Activated gamma-delta T cell treated with Interleukin-2 at 50 U/mL for 16 hours (primary cell): ENCODE measurements at places on chromosomes 1 and 21.

DNA sequence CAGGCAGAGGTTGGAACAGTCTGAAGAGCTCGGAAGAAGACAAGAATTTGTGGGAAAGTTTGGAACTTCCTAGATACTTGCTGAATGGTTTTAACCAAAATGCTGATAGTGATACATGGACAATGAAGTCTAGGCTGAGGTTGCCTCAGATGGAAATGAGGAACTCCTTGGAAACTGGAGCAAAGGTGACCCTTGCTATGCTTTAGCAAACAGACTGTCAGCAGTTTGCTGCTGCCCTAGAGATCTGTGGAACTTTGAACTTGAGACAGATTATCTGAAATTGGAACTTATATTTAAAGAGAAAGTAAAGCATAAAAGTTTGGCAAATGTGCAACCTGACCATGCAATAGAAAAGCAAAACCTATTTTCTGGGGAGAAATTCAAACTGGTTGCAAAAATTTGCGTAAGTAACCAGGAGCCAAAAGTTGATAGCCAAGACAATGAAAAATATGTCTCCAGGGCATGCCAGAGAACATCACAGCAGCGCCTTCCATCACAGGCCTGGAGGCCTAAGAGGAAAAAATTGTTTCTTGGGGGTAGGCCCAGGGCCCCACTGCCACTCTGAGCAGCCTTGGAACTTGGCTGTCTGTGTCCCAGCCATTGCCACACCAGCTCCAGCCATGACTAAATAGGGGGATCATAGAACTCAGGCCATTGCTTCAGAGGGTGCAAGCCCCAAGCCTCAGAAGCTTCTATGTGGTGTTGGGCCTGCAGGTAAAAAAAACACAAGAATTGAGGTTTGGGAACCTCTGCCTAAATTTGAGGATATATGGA is 675.3 kb downstream of the LTN1 start:
- DNase-seq, result no peak

DNA sequence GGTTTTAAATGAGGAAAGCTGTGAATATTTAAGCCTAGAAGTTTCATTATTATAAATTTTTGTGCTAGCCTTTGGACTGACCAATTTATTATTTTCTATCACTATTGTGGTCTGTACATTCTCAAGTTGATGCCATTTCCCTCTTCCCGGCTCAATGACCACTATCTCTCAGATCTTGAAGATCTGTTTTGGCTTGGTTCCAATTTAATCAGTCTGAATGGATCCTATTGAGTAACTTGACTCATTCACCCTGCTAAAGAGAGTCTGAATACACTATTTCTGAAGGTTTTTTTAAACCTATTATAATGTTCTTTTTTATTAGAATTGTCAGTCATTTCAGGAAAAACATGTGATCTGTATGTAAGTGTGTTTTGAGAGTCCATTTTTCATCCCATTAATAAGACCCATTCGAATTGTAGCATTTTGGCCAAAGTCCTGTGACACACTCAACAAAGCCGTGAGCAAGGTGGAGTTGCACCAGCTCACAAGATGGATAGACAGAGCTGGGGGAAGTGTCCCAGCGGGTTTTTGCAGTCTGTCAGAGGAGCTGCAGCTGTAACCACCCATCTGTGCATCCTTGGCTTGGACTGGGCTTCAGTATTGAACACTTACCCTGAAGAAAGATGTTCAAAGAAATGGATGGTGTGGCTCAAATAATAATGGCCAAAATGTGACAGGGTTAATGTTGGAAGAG is 145.6 kb downstream of the NFIA start:
- DNase-seq, result no peak

DNA sequence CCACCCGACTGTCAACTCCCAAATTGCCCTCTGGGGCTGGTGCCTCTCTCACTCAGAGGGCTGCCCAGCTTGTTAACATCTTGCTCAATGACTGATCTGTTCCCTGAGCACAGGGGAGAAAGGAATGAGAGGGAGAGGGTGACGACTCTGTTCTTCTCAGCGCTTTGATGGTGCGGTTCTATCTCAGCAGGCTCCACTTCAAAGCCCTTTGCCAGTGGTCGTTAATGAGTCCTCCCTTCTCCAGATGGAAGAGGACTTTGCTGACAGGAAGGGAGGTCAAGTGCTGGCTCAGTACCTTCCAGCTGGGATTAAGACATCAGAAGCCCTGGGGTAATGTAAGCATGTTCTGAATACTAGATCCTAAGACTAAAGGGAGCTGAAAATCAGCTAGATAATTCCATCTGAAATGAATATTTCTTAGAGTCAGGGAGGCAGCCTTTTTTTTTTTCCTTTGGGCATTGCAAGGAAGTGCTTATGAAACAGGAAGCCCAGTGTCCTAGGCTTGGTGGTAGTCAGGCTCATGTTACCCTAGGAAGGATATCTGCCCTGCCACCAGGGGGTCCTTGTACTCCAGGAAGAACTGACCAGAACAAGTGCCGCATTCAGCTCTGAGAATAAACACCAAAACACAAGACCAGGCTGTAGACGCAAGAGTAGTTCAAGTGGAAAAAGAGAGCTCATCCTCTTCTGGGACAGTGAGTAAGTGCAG is 4.7 kb downstream of the FMOD start:
- DNase-seq, result no peak

DNA sequence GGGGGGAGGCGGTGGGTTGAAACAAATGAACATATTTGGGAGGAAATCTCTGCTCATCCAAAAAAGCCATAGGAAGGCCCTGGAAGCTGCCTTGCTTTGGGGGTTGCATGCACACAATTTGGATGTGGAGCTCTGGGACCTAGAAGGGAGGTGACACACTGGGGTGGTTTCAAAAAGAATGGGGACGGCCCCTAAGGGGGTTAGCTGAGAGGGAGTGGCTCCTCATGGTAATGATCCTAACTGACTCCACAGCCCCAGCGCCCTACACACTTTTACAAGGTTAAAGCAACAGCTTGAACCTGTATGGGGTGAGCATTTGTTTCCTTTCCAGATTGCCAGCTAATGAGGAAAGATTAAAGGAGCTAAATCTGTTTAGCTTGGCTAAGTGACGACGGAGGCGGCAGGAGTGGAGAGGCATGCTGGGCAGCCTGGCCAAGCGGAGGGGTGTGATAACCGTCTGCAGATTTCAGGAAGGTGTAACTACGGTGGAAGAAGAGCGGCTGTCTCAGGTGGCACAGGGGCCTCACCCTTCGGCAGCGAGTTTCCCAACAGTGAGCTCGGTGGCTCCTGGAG is 107.3 kb downstream of the RNF220 start:
- DNase-seq, result no peak

GRCh38 chr1:28416509-28417194 is 47.1 kb downstream of the PHACTR4 start:
- no peak for DNase-seq

DNA sequence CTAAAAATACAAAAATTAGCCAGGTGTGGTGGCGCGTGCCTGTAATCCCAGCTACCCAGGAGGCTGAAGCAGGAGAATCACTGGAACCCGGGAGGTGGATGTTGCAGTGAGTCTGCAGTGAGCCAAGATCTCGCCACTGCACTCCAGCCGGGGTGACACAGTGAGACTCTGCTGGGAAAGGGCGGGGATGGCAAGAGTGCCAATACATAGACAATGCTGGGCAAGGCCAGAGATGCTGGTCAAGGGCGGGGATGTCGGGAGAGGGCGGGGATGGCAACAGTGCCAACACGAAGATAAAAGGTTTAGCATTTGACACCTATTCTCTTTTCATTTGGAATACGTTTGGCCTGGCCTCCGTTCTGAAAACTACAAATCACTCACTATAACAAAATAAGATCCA is 11.0 kb downstream of the SSU72 start:
- DNase-seq, result no peak

GRCh38 chr1:178776553-178776952 is 51.5 kb downstream of the RALGPS2 start:
- no peak for DNase-seq

GRCh38 chr1:6593810-6594209 is 8.9 kb downstream of the KLHL21 start:
- DNase-seq, result no peak

DNA sequence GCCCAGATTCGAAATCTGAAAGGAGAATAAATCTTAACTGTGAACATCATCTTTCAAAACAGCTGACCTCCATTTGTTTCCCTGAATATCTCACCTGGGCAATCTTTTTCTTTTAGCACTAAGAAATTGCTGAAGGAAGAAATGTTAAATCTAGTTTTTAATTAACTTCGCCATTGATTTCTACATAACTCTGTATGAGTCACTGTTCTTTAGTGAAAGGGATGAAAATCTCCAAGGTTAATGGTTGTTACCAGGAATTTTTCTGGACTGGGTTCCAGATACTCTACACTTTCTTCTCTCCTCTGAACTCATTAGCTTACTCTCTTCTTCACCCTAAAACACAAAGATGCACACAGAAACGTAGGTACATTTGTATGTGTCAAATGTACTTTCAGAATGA is 235.7 kb downstream of the BACH1 start:
- DNase-seq, result no peak

DNA sequence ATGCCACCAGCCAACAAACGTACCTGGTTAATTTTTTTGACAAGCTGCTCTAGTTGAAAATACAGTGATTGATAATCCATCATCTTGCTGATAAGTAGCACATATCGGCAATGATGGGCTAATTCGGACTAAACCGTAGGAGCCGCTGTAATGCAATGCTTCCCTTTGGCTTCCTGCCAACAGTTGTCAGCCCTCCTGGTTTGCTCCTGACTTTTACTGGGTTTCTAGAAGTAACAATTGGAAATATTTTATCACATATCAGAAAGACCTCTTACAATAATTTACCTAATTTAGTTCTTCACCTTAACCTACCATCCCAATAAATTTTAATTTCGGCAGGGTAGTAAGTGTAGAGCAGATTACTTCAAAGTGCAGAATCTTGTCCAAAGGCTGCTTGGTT is 148.5 kb downstream of the DHRS3 start:
- no peak for DNase-seq

GRCh38 chr21:27244352-27244751 is 277.5 kb upstream of the ADAMTS5 start:
- DNase-seq, result no peak

DNA sequence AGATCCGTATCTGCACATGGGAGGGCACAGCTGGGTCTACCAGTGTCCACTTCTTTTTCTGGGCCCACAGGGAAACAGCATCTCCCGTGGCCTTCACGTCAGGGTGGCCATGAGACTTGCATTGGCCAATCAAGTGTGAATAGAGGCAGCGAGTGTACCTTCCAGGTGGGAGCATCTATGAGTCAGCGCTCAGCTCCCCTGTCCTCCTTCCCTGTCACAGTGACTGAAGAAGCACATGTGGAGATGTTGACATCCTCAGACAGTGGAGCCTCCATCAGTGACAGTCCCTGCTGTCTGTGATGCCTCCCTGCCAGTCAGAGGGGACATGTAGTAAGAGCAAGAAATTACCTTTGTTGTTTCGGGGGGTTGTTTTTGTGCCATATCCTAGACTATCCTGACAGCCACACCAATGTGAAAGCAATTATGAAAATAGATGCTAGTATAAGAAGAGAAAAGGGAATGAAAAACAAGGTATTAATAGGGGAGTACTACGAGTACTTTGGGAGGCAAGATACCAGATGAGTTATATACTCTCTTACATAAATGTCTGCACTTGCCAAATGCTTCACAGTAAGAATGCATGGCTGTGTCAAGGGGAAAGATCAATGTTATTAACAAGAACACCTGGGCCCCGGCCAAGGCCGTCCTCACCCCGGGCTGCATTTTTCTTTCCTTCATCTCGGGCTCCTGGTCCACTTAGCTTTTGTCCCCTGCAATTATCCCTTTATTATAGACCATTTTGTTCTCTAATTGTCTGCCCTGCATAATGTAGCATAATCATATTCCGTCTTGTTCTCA is 86.0 kb downstream of the MATN1 start:
- no peak for DNase-seq

GRCh38 chr1:234062166-234062565 is 157.7 kb downstream of the SLC35F3 start:
- DNase-seq, result no peak

DNA sequence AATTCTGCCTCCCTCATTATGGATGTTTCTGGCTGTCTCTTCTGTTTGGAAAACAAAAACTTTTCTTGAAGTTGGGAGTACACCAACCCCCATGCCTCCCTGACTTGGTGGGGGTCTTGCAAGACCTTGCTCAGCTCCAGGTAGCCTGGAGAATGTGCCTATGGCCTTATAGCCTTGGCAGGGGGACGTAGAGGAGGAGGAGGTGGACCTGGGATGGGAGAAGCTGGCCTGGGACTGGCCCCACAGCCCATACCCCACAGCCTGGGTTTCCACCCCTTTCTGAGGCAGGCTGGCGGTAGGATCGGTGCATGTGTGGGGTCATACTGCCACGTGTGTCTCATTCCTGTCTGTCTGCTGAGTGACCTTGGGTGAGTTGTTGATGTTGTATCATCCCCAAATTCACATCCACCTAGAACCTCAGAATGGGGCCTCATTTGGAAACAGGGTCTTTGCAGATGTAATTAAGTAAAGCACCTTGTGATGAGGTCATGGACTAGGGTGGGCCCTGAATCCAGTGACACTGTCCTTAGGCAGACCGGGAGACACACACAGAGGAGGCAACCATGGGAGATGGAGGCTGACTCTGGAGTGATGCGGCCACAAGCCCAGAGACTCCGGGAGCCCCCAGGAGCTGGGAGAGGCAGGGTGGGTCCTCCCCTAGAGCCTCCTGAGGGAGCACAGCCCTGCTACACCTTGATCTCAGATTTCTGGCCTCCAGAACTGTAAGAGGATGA is 18.5 kb downstream of the OBSCN start:
- DNase-seq, result no peak

GRCh38 chr1:245258271-245258920 is 103.6 kb downstream of the KIF26B start:
- no peak for DNase-seq

GRCh38 chr1:41683681-41684500 is 199.4 kb upstream of the EDN2 start:
- DNase-seq, result no peak

DNA sequence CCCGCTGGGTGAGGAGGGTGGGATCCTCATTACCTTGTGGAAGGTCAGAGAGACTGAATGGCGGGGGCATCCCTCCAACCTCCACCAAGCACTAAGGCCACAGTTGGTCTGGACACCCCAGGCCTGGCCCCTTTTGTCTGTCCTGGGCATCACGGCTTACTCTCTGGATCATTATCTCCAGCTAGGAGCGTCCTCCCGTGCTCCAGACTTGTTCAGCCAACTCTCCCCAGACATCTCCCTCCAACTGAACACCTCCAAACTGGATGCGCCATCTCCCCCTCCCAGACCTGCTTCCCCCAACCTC is 7.3 kb upstream of the GJB5 start:
- DNase-seq, result no peak

- no peak for DNase-seq
These were observed 1165.1 kb upstream of the NCAM2 start for GRCh38 chr21:19833082-19833481.

GRCh38 chr1:155499953-155500639 is 62.5 kb downstream of the ASH1L start:
- no peak for DNase-seq

- no peak for DNase-seq
These were observed 110.5 kb downstream of the GLIS1 start for GRCh38 chr1:53628286-53628955.

- no peak for DNase-seq
These were observed 11.7 kb upstream of the SLFNL1 start for GRCh38 chr1:41033272-41033671.

DNA sequence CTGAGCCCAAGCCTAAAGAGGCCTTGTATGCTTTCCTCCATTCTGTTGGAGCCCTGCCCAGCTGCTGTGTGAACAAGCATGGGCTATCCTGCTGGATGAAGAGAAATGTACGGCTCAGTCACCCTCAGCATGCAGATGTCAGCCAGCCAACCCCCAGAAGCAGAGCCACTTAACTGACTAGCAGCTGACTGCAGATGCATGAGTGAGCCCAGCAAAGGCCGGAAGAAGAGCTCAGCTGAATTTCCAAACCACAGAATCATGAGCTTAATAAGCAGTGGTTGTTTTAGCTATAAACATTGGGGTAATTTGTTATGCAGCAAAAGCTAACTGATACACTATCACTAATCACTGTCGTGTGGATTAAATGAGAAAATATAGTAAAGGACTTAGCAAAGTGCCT is 39.0 kb downstream of the FOXO6 start:
- DNase-seq, result no peak
